Trophoblast cell (in vitro differentiated cells and primary cell): ENCODE measurements at places on chromosomes 3 and 15.

GRCh38 chr3:101043687-101044078 is 50.5 kb upstream of the ABI3BP start:
- no peak for DNase-seq

DNA sequence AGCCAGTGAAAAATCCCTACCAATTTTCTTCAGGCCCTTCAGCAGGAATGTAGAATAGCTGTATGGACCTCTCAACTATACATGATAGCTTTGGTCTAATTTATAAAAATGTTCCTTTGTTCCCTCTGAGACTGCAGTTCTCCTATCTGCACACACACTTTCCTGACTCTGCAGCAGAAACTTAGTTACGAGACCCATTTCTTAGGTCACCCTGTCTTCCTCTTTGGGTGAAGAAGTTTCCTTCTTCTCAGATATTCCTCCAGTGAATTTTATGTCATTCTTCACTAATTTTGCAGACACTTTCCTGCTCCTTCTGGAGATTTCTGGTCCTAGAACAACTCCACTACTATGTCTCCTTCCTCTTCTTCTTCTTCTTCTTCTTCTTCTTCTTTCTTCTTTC is 42.6 kb downstream of the CD200R1L start:
- DNase-seq, result no peak

DNA sequence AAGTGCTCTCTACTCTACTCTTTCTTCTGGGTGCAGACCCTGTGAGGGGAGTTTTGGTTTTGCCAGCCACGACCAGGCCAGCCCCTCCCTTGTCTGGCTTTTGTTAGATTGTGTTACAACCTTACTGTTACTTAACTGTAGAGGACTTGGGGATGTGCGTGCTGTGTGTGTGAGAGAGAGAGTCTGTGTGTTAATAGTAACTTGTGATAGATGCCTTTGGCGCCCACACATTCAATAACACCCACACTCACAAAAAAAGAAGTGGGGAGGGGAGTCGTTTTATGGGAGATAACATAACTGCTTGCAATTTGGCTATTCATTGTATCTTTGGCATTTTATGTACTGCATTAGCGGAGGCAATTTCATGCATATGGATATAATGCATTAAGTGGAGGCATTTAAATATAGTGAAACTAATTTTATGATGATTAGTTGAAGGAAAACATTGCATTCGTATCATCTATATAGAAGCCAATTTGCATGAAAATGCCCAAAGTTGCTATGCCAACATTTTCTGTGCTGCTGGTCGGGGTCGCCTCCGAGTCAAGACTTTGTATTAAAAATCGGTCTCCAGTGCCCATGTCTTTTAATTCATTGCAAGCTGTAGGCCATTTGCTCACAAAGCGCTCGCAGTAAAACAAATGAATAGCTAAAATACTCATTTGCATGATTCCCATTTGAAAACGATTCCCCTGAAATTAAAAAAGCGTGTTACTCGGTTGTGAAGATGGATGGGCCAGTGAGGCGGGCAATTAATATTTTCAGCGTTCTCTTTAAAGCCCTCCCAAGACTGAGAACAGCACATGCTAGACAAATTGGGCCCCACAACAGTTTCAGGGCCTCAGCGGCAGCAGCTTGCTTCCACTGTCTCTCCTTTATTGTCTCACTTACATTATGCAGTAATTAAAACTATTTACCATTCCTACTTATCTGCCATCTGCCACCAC is 158.5 kb upstream of the SMAD3 start:
- DNase-seq, result no peak

- no peak for DNase-seq
These were observed 12.1 kb downstream of the B3GNT5 start for GRCh38 chr3:183265157-183265642.

- DNase-seq, result peak; percentile 62
These were observed 812.9 kb upstream of the CFAP20DC start for GRCh38 chr3:59862686-59863085.

- DNase-seq, result peak; percentile 90
These were observed 53.5 kb upstream of the SPATA12 start for GRCh38 chr3:57006949-57007419.

DNA sequence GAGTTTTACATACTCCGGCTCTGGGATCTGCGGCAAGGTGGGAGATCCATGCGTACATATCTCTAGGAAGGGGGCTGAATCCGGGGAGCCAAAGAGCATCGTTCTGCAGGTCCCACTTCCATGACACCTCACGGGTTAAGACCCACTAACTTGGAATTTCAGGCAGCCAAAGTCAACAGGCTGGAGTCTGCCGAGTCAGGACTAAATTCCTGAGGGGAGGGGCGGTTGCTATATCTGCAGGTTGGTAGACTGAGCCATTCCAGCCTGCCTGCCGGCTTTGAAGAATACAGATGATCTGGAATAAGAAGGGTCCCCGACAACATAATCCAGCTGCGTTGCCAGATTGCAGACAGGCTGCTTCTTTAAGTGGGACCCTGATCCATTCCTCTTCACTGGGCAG is 65.4 kb upstream of the PEX5L start:
- DNase-seq, result no peak

GRCh38 chr3:186226482-186226881 is 117.6 kb upstream of the ETV5 start:
- no peak for DNase-seq

DNA sequence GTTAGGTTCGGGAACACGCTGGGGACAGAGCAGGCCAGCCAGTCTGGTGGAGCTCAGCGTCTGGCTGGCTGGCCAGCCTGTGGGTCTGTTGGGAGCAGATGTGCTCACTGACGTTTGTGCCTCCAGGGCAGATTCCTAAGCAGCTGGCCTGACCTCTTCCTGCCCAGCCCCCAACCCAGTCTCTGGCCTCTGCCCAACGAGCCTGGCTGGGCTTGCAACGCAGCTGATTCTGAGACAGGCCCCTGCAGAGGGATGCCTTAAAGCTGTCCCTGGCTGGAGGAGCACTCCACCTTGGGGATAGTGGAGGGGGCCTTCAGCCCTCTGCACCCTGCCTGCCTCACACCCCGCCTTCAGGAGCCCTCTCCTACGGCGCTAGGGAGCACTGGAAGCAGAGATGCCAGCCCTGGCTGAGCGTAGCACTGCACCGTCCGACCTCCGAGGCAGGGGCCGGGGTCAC is 46.0 kb downstream of the KLF13 start:
- DNase-seq, result peak; percentile 97

- no peak for DNase-seq
These were observed 35.1 kb downstream of the APBA2 start for GRCh38 chr15:28920781-28921331.

DNA sequence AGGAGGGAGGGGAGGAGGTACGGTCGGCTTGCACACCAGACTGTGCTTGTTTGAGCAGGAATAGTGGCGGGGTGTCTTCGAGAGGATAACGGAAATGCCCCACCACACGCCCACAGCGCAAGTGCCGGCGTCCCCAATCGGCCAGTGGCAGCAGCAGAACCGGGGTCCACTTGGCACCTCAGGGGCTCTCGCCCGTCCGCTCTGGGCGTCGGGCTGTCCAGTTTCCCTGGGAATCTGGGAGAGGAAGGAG is 53.7 kb downstream of the CCDC54 start:
- no peak for DNase-seq

- no peak for DNase-seq
These were observed 50.2 kb downstream of the GABRB3 start for GRCh38 chr15:26722621-26723160.

GRCh38 chr3:100696161-100696560 is 13.1 kb upstream of the TFG start:
- DNase-seq, result peak; percentile 71

DNA sequence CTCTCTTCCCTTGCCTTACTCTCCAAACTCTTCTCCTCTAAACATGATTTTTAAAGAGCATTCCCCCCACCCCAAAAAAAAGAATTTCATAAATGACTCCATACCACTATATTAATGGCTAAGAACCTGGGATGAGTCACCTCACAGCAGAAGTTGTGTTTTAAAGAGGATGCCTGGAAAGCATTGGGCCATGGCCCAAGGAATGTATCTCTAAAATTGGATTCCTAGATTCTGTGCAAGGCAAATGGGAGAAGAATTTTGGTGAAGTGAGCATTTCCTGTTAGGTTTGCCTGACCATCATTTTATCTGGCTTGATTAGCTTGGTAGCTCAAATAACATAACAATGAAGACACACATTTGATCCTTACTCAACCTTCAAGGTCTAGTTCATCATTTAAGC is 251.4 kb downstream of the NR1D2 start:
- DNase-seq, result no peak

DNA sequence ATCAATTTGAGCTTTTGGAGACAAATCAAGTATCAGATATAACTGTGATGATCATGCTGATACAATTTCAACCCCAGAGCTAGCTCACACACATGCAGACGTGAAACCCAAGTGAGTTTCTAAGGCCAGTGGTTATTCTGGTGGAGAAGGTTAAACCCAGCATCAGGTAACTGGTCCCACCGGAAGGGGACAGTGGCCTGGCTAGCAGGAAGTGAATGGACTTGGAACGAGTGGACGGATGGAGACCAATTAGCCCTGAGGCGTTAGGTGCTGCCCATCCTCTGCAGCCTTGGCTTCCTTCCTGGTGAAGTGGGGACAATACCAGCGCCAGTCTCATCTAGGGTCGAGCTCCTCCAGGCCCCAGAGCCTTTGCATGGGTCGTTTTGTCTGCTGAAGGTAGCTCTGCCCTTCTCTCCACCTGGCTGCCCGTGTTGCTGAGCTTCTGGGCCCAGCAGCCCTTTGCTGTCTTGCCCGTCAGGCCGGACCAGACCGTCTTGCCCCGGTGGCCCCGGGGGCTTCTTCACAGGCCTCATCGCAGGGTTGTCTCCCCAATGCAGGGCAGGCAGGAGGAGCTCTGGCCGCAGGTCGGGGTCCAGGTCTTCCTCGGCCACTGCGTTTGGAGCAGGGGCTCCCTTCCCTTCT is 915 bp upstream of the KCTD6 start:
- DNase-seq, result peak; percentile 8

GRCh38 chr15:98957655-98958054 is 49.9 kb downstream of the PGPEP1L start:
- DNase-seq, result no peak

DNA sequence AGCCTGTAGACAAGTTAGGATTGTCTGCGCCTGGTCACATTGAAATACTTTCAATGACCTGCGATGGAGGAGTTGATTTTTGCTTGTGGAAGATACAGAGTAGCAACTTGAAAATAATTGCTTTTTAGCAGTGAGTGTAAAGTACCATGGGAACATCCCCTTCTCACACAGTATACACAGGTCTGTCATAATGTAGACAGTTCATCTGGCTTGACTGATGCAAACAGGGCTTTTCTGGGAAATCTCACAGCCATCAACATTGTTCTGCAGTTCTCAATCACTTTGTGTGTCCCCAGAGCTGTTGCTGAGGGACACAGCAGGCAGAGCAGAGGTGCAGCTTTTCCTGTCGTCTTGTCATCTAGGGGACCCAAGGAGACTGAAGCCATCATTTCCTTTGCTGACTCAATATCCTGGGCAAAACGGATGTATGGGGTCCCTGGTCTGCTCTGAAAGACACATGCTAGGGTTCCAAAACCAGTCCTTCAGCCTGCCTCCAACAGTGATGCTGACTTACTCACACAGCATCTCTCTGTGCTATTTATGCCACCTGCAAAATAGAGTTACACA is 5.3 kb upstream of the REC114 start:
- DNase-seq, result no peak

GRCh38 chr3:178536211-178537079 is at the start of gene KCNMB2:
Gene KCNMB2, plus strand, starts transcription at chr3:178536436.
- no peak for DNase-seq

- DNase-seq, result no peak
These were observed 90.1 kb downstream of the AAGAB start for GRCh38 chr15:67164401-67164791.

GRCh38 chr15:68497206-68497910 is 65.4 kb upstream of the ITGA11 start:
- DNase-seq, result no peak

- no peak for DNase-seq
These were observed 26.2 kb downstream of the TMOD3 start for GRCh38 chr15:51855612-51856011.

DNA sequence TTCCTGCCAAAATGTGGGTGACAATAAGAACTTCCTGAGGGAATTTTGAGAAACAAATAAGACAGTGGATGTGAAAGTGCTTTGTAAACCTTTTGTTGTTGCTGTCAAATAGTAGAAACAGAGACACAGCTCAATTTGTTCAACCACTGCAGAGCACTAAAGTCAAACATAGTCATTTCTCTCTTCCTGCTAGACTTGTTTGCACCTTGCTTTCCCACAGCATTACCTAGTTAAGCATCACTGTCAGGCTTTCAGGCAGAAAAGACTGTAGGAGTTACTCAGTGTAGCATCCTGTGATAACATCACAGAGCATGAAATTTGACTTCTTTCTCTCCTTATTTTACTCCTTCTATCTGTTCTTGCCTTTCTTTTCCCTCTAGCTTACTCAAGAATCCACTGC is 27.1 kb downstream of the SLC12A1 start:
- no peak for DNase-seq

DNA sequence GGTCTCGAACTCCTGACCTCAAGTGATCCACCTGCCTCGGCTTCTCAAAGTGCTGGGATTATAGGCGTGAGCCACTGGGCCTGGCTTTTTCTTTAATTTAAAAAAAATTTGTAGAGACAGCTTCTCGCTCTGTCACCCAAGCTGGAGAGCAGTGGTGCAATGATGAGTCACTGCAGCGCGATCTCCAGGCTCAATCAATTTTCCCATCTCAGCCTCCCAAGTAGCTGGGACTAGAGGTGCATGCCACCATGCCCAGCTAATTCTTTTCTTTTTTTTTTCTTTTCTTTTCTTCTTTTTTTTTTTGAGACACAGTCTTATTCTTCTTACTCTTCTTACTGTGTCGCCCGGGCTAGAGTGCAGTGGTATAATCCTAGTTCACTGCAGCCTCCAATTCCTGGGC is 19.8 kb downstream of the TUBGCP4 start:
- peak; percentile 53 for DNase-seq

GRCh38 chr15:33067456-33067855 is 127.1 kb downstream of the FMN1 start:
- DNase-seq, result no peak

DNA sequence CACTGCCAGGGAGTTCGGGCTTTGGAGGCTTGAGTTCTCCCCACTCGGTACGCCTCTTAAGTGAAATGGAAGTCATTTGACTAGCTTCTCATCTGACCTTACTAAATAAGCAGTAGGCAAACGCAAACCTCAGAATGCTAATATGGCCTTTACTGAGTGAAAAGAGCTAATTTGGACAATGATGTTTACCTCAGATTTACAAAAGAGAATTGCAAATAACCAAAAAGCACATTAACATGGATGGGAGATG is 1.6 kb upstream of the RNU6-1 start:
- no peak for DNase-seq

DNA sequence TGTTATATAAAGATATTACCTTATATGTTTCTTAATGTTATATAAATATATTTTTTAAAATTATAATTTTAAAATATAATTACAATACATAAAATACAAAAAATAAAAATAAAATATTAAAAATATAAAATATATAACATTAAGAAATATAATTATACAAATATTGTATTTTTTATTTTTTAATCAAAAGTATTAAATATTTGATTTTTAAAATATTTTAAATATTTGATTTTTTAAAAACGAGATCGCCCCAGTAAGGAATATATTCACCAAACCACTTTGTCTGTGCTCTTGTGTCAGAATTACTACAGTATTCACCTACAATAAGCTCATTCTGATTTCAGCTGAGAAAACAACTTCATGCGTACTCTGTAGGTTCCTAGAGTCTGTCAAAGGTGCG is 89.1 kb downstream of the ETFA start:
- no peak for DNase-seq

- DNase-seq, result no peak
These were observed 13.5 kb downstream of the PPP4R2 start for GRCh38 chr3:73010158-73010557.

GRCh38 chr15:73965094-73965757 is 26.9 kb downstream of the STOML1 start:
- no peak for DNase-seq
